Retinal pigment epithelial cell (primary cell): ENCODE measurements at places on chromosomes 16 and 17.
A peak's percentile ranks its signal among the peaks of the same experiment; 100 is the strongest.

DNA sequence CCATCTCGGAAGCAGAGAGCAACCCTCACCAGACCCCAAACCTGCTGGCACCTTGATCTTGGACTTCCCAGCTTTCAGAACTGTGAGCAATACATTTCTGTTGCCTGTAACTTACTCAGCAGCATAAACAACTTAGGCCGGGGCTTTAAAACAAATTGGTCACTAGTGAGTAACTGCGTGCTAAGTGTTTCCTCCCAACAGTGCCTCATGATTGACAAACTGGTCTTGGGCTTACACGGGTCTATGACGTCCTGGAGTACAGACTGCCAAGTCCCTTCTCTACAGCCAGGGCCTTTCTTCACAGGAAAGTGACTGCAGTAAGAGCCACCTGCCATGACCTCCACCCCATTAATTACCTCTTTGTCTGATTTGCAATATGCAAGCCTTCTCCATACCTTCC, 136.7 kb downstream of the XYLT1 start:
- DNase-seq, result peak; percentile 44

DNA sequence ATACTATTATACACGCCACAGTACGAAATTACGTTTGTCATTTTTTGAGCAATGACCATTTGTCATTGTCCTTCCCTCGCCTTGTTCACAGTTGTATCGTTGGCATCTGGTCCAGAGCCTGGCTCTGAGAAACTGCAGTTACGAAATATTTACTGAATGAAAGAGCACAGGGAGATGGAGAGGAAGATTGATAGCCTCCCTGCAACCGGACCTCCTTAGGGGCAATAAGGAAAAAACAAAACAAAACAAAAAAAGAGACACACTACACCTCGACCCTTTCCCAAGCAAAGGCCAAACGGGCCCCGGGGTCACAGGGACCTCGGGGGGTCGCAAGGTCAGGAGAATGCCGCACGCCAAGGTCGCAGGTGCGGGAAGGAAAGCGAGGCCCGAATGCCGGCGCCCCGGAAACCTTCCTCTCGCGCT, 857 bp downstream of the GOT2 start:
- no peak for DNase-seq

- no peak for DNase-seq
Measured at GRCh38 chr17:40473573-40474365, 27.7 kb downstream of the TNS4 start.

GRCh38 chr17:2808367-2809335, 12.4 kb downstream of the RAP1GAP2 start:
- DNase-seq, result no peak

DNA sequence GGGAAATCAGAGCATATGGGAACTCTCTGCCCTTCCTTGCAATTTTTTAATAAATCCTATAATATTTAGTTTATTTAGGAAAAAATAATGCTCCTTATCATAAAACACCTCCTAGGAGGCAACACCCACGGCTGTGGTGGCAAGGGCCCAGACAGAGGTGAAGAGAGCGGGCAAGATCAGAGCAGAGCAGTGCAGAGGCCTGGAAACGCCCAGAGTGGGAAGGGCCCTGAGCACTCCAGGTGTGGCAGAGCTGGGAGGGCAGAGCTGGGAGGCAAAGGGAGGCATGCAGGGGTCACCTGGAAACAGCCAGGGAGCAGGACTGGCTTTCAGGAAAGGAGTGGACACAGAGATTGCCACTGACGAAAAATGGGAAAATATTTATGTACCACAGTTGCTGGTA, 17.3 kb downstream of the FBXO31 start:
- DNase-seq, result no peak
